ENCODE measurements at places on chromosomes 12 and 14.
A peak's percentile ranks its signal among the peaks of the same experiment; 100 is the strongest.

GRCh38 chr12:26712892-26713291 is 120.1 kb downstream of the ITPR2 start:
- DNase-seq = no peak

DNA sequence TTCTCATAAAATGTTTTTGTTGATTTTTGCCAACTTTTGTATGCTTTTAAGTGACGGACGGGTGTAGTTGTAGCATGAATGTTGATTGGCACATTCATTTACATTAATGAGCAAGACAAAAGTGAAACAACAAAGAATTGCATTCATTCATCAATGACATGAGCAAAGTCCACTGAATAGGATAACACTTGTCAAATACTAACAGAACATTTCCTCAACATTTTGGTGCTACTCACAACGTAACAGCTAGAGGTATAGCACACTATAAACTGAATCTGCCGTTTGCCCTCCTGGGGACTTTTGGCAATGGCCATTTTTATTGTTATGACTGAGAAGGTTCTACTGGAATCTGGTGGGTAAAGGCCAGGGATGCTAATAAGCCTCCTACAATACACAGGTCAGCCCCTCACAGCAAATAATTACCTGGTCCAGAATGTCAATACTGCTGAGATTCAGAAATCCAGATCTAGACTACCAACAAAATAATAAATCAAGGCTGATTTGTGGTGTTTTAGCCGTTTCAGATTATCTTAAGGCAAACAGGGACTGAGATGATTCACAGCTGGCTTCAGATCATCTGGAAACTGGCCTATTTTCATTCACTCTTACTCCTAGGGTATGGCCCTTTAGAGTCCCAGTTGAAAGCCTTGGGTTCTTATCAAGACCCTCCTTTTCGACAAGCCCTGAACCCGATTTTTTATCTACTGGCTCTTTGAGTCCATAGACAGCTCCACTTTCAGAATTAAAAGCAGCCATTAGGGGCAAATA is 22.5 kb upstream of the CDKN3 start:
- no peak for DNase-seq

- no peak for DNase-seq
Observed at GRCh38 chr14:100239211-100239839, 381 bp downstream of the YY1 start.

DNA sequence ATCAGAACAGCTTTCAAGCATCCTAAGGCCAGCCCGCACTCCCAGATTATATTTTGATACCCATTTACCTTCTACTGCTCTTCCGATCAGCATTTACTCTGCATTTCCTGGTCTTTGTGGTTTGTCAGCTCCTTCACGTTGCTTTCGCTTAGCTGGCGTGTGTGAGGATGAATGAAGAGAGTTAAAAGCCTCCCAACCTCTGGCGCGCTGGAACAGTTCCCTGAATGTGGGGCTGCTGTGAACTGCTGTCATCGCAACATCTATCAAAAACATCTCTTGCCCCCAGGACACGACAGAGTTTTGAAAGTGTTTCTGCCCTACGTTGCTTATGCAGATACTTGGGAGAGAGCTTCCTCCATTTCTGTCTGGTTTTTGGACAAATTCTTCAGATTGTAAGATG is 129.2 kb downstream of the KCNA5 start:
- no peak for DNase-seq

DNA sequence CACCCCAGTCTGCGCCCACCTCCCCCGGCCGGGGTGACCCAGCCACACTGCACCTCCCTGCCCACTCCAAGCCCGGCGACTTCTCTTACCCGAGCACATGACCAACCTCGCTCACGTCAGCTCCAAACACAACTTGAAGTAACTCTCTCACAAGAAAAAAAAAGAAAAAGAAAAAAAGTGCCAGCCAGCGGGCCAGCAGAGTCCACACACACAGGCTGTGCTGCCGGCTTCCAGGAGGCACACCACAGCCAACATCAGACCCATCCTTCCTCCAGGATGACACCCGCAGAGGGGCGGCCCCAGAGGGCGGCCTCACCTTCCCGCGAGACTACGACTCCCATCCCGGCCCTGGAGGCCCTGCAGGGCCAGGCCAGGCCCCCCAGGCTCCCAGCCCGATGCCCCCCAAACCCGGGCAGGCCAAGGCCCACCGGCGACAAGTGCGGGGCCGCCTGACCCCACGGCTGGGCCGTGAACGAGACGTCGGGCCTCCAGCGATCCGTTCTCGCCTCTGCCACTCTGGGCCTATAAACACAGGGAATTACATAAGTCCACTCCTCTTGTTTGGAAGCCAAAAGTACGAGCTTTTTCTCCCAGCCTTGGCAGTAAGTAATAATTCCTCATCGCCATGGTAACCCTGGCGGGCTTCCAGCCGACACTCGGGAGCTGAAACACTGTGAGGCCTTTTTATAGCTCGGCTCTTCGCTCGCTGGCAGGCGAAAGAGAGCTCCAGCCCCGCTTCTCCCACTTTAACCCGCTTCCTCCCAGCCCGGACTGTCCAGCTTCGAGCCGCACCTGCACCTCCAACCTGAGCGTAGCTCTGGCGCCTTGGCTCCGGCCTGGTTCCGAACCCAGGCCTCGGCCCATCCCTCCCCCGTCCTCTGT is 49.1 kb downstream of the NCOR2 start:
- DNase-seq = peak; percentile 87

DNA sequence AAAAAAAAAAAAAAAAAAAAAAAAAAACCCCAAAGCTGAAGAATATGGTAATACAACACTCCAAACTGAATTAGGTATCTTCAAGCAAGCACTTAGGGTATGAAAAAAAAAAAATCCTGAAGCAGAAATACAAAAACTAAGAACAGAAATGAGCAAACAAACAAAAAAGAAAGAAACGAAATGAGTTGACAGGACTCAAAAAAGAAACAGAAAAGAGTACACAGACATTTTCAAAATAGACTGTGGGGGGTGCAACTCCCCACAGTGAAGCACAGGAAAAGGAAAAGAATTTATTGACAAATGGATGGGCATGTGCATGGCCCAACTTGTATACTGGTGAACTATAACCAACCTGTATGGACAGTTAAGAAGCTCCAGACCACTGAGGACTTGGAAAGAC is 24.6 kb downstream of the RPS6KA5 start:
- DNase-seq = no peak

DNA sequence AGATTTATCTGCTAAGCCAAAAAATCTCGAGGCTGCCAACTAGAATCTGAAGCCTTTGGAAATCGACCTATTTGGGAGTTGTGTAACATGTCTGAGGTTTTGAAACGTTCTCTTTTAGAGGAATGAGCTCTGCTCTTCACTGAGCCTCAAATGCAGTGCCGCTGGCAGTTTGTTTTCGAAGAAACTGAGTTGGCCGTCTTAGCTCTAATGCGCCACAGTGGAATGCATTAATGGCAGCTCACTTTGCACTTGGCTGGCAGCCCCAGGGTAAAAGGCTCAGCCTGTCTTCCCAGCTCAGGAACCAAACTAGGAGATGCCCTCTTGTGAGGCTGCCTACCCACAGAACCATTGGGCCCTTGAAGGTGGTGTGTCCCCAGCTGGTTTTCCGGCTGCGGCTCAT is 53.8 kb downstream of the SFSWAP start:
- no peak for DNase-seq

DNA sequence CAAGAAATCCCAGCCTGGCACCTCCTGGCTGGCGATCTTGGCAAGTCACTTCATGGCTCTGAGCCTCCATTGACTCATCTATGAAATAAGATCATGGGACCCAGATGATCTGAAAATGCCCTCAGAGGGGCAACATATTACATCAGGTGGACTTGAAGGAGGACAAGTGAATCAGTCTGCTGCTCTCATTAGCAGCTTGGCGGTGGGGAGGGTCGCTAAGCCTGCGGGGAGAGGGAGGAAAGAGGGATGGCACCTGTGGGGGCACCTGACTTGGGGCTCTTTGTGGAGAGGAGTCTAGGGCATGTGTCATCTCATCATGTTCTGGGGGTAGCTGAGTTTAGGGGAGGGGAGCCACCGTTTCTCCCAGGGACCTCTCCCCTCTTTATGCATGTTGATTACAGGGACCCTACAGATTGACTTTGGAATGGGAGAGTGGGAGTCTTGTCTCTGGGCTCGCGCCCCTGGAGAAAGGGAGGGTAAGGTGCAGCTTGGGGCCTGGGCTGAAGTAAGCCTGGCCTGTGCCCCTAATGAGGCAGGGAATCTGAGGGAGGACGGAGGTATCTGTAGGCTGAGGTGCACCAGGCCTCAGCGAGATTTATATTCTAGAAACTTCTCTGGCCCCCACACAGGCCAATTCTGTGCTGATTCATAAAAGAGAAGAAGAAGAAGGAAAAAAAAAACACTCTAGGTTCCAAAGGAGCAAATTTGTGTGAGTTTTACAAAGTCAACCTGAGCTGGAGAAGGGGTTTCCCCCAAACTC is 29.3 kb upstream of the BATF start:
- no peak for DNase-seq

GRCh38 chr14:23494223-23494622 is 24.7 kb downstream of the NGDN start:
- DNase-seq = no peak

DNA sequence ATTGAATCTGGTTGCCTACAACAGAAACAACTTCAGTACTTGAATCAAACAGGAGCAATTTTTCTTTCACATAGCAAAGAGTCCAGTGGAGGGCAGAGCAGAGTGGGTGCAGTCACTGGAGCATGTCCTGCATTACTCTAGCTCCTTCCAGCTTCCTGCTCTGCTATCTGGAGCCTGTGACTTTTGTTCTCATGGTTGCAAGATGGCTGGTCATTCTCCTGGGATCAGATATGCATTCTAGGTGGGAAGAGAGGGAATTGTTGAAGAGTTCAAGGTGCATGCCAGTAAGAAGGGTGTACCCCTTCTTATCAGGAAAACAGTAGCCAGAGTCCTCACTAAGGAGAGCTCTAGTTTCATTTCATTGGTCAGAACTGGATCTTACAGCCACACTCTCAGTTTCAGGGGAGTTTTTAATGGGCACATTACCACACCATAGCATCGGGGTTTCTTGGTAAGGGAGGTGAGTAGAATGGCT is 8.0 kb downstream of the IFT43 start:
- no peak for DNase-seq

DNA sequence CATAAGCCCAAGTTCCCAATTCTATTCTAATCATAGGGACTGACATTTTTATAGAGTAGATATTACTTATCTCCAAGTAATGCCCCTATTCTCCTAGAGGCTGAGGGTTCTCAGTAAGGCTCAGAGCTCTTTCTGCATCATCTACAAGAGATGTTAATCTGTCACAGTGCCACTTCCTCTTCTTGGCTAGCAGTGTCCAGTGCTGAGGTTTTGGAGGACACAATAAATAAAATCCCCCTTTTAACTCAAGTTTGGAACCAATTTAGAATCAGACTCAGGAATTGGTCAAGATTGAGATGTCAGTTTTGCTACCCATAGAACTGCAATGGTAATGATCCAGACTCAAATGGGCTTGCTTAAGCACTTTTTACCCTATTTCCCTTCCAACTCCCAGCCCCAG is 154.1 kb upstream of the ARID2 start:
- no peak for DNase-seq

- no peak for DNase-seq
Observed at GRCh38 chr12:84159260-84159659, 753.3 kb downstream of the SLC6A15 start.

GRCh38 chr14:76088326-76088725 is 63.4 kb upstream of the GPATCH2L start:
- no peak for DNase-seq

- no peak for DNase-seq
Observed at GRCh38 chr14:54567639-54568561, 972 bp downstream of the SAMD4A start.

DNA sequence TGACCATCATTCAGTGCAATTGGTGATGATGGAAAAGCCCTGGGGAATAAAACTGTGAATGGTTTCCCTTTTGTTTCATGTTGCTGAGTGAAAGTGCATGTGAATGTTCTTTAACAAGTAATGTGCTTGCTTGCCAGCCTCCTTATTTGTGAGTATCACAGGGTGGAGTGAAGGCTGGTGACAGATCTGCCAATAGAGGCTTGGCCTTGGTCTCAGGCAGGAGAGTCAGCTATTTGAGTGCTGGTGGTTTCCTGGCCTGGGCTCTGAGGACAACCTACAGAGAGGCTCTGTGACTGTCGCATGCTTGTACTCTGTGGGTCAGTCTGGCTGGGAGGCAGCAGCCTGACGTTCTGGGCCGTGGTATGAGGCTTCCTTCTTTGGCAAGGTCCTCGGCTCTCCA is 20.7 kb downstream of the KRT85 start:
- no peak for DNase-seq

DNA sequence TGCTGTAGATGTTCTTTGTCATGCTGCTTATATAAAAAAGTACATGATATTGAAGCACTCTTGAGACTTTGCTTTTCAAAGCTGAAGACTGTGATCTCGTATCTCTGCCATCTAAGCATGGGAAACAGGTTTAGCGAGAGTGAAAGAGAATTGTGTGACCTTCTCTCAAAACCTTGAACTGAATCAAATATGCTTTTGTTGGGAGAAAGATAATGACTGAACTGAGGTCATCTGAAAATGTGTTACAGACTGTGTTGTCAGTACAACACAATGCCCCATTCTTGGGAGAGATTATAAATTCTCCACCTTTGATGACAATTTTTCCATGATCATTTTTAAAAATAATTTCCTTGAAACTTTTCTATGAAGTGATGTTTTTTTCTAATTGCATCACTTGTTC is 272.1 kb upstream of the SEL1L start:
- no peak for DNase-seq

DNA sequence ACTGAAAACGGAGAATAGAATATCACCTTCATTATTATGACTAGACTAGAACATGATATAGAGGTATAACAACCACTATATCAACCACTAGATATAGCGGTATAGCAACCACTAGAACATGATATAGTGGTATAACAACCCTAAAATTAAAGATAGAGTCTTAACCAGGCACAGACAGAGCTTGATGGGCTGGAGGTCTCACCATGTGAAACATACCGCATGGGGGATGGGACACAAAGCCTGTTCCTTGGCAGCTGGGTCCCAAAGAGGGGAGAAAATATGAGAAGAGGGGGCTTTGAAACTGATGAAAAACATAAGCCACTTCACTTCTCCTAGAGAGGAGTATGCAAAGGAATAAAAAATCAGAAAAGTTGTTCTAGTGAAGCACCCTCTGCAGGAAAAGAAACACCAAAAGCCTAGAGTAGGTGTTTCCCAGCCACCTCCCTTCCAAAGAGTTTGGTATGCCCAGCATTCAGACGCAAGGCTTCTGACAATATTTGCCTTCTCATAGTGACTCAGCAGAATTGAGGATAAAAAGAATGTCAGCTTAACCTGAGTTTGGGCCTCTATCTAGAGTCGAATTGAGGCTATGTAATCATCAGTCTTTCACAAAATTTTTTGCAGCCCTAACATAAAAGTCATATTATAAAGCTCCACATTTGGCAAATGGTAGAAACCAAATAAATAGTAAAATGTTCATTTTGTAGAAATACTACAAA is 316.4 kb downstream of the NOVA1 start:
- DNase-seq = no peak

GRCh38 chr12:50050410-50051098 is 6.8 kb upstream of the ASIC1 start:
- no peak for DNase-seq

GRCh38 chr12:88225776-88226175 is 83.7 kb downstream of the TMTC3 start:
- no peak for DNase-seq
